ENCODE measurements at places on chromosomes 6 and 20. TPM values are rescaled to one million over a fixed set of nuclear protein-coding genes. Genes with fewer than 3 reads are reported as not detected.

Gene LGSN
- not detected for total RNA-seq

Gene FAXC
- 0.16 TPM for total RNA-seq

Gene ARID1B
- total RNA-seq = 44.6 TPM

GRCh38 chr6:90284236-90285041, 12.2 kb downstream of the BACH2 start:
- no peaks in the 10 kb centered on the region for H3K27me3 ChIP-seq
- H3K27ac ChIP-seq = peak overlapping the region; percentile 59
- peak overlapping the region; percentile 36 for H3K4me3 ChIP-seq
- no peaks in the 10 kb centered on the region for H3K36me3 ChIP-seq
- no peak for DNase-seq

DNA sequence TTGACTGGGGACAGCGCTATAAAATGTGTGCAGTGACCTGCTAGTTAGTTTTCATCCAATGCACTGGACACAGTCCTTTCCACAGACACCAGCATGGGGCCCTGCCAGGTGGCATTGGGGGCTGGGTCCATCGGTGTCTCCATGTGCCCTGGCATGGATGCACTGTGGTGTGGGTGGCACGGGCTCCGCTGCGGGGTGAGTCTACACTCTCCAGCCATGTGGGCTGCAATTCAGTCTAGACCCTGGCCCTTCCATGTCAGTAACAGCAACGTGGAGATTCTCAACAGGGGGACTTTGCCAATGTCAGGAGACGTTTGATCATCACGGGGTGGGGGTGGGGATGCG, 100.0 kb downstream of the RAMACL start:
- peaks cover 15% of the 10 kb centered on the region for H3K36me3 ChIP-seq
- peaks cover 7% of the 10 kb centered on the region for H3K4me1 ChIP-seq
- no peak overlapping the region for H3K4me3 ChIP-seq

- peak overlapping the region; percentile 67 for H3K4me3 ChIP-seq
- H3K36me3 ChIP-seq = peaks cover 14% of the 10 kb centered on the region
- peak overlapping the region; percentile 90 for H3K27ac ChIP-seq
- H3K4me1 ChIP-seq = no peaks in the 10 kb centered on the region
Observed at GRCh38 chr6:153001767-153002612, 519 bp downstream of the MTRF1L start.
